ENCODE measurements at places on chromosomes 12 and 14.

- DNase-seq, result no peak
Measured at GRCh38 chr12:109352184-109352583, 4.5 kb downstream of the MYO1H start.

- peak; percentile 54 for DNase-seq
Measured at GRCh38 chr12:47813511-47814196, 6.0 kb downstream of the HDAC7 start.

- peak; percentile 72 for DNase-seq
Measured at GRCh38 chr12:76346798-76347420, 1.3 kb downstream of the BBS10 start.

DNA sequence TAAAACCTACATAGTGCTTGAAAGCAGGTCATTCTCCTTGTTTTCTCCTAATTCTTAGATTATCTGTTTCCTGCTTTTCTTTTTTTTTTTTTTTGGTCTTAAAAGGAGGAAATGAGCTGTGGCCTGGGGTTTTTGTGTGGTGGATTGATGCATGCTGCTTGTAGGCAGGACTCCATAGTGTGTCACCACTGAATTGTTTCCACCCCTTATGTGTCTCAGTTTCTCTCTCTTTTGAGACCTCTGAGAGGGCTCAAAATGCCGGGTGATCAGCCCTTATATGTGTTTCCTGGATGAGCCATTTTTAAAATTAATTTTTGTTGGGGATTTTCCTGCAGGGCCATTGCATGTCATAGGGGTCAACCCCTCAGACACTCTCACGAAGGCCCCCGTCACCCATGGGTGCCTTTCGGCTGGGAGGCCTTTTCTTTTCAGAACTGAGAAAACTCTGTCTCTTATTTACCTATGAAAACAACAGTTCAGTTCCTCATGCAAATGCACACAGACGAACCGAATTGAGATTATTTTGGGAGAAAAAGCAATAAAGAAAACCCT is 32.0 kb upstream of the LRRK2 start:
- DNase-seq, result peak; percentile 21

GRCh38 chr12:57233357-57234232 is 4.1 kb downstream of the SHMT2 start:
- DNase-seq, result no peak

DNA sequence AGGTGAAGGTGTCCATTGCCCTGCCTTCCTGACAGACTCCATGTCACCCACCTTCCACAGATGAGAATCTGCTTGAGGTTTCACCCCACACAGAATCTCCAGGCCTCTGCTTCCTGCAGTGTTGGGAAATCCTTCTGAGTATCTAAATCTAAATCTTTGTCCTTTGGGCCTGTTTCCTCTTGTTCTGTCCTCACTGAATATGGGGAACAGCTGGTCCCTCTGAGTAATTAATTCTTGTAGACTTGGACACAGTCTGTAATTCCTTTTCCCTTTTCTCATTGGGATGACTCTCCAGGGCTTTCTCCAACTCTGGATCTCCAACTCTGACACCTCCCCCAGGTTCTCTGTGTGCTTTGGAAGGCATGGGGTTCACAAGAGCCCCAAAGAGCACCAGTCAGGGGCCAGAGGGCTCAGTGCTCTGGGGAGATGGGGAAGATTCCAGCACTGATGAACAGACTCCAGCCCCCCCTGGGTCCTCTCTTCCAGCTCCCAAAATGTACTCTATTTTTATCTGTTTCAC is 2.3 kb upstream of the ACVRL1 start:
- no peak for DNase-seq

DNA sequence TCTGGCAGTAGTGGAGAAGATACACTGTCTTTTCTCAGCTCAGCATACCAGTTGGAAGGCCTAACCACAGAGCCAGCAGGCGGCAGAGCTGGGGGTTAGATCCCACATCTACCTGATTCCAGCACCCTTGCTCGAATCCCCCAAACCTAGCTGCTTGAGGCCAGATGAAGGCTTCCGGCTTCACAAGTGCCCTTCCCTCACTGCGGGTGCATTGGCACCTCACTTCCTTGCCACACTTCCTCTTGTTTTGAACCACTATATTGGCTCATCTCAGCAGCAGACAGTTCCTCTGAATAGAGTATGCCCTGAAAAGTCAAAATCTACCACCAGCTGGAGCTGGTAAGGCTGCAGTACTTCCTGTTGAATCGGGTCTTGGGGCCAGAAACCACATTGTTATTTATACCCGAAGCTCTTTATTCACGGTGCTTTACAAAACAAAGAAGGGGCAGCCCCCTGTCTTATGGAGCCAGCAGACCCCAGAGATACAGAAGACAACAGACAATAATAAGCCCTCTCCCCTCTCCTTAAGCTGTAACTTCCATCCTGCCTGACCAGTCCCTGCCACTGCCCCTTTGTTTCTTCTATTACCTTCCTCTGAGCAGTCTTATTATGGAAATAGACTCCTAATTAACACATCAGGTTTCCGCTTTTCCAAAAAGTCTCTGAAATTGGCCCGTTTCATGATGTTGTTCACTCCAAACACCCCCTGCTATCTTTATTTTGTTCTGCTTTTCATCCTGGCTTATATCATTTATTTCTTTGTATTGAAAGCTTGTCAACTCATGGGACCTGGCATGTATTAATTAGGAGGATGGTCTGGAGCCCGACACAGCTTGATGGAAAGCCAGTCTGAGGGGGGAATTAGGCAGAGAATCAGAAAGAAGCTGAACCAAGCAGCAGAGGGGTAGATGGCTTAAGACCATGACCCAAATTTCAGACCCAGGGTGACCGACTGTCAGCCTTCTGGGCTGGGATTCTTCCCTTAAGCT is 233.5 kb downstream of the EFCAB11 start:
- DNase-seq, result no peak

- DNase-seq, result peak; percentile 96
Measured at GRCh38 chr14:54108481-54109471, 152.2 kb upstream of the BMP4 start.

GRCh38 chr14:33026850-33027430 is 88.3 kb downstream of the NPAS3 start:
- DNase-seq, result no peak

- no peak for DNase-seq
Measured at GRCh38 chr14:77141214-77142004, at the start of gene ZDHHC22. ZDHHC22 (minus strand) TSS chr14:77141791; CDS start chr14:77139738, 2,053 bp downstream.

DNA sequence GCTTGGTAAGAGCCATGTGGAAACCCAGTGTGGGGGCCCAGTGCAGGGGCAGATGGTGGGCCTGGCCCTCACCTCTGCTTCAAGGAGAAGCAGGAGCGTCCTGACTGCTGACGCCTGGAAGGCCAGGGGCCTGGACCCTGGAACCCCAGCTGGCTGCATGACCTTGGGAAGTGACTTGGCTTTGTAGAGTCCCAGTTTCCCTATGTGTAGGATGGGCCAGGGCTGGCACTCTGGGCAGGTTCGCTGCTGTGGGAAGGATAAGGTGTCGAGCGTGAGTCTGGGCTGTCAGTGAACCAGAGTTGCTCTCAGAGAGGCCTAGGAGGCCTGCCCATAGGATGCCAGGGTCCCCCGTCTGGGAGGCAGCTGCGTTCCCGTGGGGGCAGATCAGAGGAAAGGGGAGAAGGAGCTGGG is 43.2 kb downstream of the TRAFD1 start:
- no peak for DNase-seq

GRCh38 chr12:90974286-90974685 is 19.3 kb upstream of the CCER1 start:
- peak; percentile 74 for DNase-seq

- peak; percentile 74 for DNase-seq
Measured at GRCh38 chr12:48814262-48815125, 3.8 kb upstream of the CACNB3 start.

- DNase-seq, result no peak
Measured at GRCh38 chr12:11016937-11017336, 5.5 kb downstream of the TAS2R19 start.

DNA sequence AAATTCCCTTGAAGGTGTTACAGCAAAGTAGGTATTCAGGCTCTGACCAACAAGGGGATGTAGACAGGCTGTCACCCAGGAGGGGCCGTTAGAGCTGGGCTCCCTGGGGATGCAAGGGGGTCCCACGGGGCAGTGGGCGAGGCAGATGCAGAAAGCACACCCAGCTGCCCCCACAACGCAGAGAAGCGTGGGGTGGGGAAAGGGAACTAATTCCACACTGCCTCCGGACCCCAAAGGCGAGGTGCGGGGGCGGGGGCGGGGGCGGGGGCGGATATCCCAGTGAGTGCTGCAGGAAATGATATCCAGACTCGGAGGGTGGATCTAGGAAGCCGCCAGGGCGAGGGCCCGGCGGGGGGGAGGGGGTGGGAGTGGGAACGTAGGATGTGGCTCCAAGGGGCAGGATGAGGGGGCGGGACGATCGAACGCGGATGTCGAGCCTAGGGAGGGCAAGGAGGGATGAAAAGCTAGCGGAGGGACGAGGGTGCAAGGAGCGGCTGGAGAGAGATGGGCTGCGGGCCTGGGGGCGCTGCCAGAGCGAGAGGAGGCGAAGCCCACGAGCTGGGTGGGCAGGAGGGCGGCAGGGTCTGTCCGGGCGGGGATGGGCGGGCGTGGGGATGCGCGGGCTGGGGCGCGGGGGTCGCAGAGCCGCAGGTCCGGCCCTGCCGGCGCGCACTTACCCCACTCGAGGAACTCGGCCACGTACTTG is 874 bp downstream of the CDC42BPB start:
- DNase-seq, result peak; percentile 56

- DNase-seq, result no peak
Measured at GRCh38 chr12:9149372-9149771, 33.7 kb upstream of the A2M start.

- DNase-seq, result peak; percentile 74
Measured at GRCh38 chr12:21026302-21026701, 104.7 kb upstream of the SLCO1B1 start.

GRCh38 chr12:27464220-27464554 is 17.7 kb downstream of the SMCO2 start:
- peak; percentile 31 for DNase-seq

GRCh38 chr14:87996291-87996592 is 3.3 kb upstream of the GALC start:
- DNase-seq, result no peak

- DNase-seq, result peak; percentile 75
Measured at GRCh38 chr12:108307006-108307405, 32.1 kb downstream of the CMKLR1 start.

GRCh38 chr14:60508363-60508706 is 611 bp upstream of the SIX6 start:
- no peak for DNase-seq

GRCh38 chr12:6507102-6507998 is 13.4 kb downstream of the NCAPD2 start:
- no peak for DNase-seq

- DNase-seq, result no peak
Measured at GRCh38 chr12:6612247-6612646, 5.1 kb upstream of the CHD4 start.

DNA sequence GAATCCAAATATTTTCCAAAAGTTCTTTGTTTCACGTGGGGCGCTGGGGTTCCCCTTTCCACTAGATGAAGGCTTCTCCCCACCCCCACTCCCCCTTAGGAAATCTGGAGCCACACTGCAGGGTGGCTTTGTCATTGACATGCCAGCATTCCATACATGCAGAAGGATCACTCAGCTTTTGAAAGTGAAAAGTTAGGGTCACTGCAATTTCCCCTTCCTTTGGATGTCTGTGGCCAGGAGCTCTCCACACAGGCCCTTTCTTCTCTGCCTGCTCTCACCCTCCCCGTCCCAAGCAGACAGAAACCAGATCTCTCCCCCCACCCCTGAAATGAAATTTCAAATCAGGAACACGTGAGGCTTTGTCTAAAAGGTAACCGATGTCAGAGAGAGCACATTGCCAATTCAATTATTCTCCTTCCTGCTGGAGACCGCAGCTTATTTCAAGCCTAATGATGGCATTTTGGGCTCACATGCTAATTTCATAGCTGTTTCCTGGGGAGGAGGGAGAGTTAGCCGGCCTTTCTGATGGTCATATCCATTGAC is 153.9 kb upstream of the RFLNA start:
- no peak for DNase-seq

DNA sequence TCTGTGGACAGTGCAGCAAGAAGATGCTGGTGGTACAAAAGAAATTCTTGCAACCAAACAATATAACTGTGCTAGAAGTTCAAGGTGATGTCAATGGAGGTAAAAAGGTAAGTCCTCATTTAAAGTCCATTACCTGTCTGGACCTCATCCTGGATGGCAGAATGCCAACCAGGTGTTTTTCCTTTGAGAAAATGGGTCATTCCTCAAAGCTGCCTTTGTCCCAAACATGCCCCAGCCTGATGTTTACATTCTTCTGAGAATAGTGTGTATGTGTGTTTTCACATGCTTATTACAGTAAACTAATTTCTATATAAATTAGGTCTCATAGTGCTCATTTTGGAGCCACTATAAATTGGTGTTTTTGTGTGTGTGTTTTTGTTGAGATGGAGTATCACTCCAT is 24.9 kb downstream of the ACTR6 start:
- DNase-seq, result no peak

DNA sequence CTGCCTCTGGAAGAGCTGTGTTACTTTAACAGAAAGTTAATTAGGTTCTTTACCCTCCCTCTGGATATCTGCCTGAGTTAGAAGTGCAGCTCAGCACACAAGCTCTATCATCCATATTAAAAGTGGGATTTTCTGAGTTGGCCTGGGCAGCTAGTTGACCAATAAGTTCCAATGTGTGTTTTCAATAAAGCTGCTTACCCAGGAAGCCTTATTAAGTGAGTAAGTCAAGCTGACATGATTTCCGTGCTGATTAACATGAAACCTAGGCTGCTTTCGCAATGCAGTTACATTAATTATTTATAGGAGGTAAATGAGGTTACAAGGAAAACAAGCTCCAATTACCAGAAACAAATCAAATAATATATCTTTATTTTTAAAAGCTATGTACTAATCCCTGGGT is 4.8 kb downstream of the NEUROD4 start:
- DNase-seq, result no peak

GRCh38 chr12:560691-561390 is 101.1 kb downstream of the B4GALNT3 start:
- DNase-seq, result no peak

DNA sequence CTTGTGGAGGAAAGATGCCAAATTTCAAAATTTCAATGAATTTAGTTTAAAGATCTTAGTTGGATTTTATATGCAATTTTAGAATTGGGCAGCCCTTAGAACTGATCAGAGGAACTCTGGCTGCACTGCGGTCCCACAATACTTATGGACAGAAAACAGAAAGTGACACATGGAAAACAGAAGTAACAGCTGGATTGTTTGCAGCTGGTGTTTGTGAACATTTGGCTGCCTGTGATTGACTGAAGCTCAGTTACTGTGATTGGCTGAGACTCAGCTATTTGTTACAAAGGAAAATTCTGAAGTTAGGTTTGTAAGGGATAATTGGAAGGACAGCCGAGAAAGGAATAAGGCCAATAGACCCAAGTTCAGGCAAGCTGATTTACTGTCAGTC is 10.0 kb upstream of the KRT86 start:
- DNase-seq, result no peak

- DNase-seq, result peak; percentile 61
Measured at GRCh38 chr12:6603095-6603567, 4.0 kb downstream of the CHD4 start.

DNA sequence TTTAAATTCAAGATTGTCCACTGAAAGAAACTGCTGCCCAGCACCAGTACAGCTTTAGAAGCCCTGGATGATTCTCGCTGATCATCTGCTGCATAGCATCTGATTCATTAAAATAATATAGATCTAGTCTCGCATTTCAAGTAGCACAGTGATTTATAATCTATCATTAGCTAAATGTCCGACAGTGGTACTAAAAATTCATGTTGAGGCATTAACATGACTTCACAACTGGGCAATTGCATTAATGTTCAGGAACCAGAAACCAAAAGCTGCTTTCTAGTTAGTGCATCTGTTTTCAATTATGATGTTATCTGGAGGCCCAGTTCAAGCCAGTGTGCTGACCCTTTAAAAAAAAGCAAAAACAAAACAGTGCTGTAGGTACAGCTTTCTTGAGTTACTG is 1987.2 kb upstream of the SEL1L start:
- no peak for DNase-seq
